ENCODE measurements at places on chromosomes 6 and 20.

GRCh38 chr6:117345292-117345610 lies 79.9 kb downstream of the VGLL2 start:
- no peak for DNase-seq

- DNase-seq: no peak
These were observed 4.8 kb upstream of the DUSP22 start for GRCh38 chr6:287489-287860.

- no peak for DNase-seq
These were observed 20.7 kb downstream of the DEFB115 start for GRCh38 chr20:31278178-31278577.

GRCh38 chr20:59318201-59318790 lies 17.9 kb downstream of the EDN3 start:
- no peak for DNase-seq

DNA sequence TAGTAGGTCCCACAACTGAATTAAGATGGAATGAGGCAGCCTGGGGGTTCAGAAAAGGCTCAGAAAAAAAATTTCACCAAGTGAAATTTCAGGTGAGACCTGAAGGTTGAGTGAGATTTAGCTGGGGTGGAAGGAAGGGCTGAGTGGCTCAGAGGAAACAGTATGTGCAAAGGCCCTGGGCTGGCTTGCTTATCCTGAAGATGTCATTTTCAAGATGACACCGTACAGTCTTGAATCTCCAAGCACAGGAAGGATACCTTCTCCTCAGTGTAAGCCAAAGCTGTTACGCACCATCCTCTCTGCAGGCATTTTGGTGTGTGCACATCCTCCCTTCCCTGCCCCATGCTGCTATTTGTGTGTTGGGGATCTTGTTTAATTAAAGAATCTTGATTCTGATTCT lies 43.0 kb upstream of the RANBP9 start:
- DNase-seq: no peak
